ENCODE measurements at places on chromosomes 4 and X.

GRCh38 chr4:110622841-110623717 lies at the start of gene PITX2:
Gene PITX2, minus strand, starts transcription at chr4:110623077. Its CDS starts 617 bp downstream, at chr4:110622460.
- DNase-seq, result no peak

- DNase-seq, result no peak
Observed at GRCh38 chr4:31682796-31683195, 962.6 kb downstream of the PCDH7 start.

- DNase-seq, result no peak
Observed at GRCh38 chrX:120568035-120568434, 7.3 kb upstream of the CUL4B start.

- no peak for DNase-seq
Observed at GRCh38 chr4:89720981-89721380, 116.0 kb downstream of the SNCA start.
